ENCODE measurements at places on chromosomes 13 and 19.
A peak's percentile ranks its signal among the peaks of the same experiment; 100 is the strongest.

DNA sequence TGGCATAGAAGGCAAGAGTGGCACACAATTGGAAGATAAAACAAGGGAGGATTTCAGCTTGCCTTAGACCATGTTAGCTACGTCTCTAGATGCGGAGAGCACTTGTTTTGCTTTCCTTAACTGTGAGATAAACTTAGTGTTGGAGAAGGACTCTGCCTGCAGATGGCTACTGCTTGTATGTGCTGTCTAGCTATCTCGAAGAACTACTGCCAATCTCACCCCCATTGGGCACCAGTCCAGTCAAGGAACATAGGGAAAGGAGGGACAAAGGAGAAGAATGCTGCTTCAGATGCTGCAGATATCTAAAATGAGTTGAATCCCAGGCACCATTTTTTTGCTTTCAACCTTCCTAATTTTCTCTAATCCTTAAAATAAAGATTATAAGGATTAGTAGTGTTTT lies 726.0 kb upstream of the ARGLU1 start:
- no peak for DNase-seq

GRCh38 chr13:74077792-74078191 lies 56.4 kb downstream of the KLF12 start:
- peak; percentile 31 for DNase-seq

GRCh38 chr19:53571339-53571738 lies 33.4 kb downstream of the ZNF331 start:
- no peak for DNase-seq

DNA sequence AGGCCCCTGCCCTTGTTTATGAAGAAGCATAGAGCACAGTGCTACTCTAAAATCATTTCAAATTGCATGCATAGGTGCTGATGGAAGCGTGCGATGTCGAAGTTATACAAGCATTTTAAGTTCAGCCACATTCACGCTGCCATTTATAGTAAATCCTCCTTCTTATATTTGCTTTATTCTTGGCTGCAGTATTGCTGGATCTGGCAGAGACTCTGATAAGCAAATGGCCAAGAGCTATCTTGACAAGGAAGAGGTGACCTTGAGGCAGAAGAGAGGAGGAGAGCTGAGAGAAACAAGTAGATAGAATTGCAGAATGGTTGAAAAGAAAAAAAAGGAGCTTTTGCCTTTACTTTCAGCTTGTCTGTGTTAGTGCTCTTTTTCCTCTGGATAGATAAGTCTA lies 18.9 kb upstream of the MYO16 start:
- DNase-seq: no peak

- DNase-seq: no peak
Observed at GRCh38 chr13:99342723-99343315, 35.6 kb upstream of the GPR183 start.

GRCh38 chr13:91785431-91786119 lies 387.2 kb downstream of the GPC5 start:
- no peak for DNase-seq

- DNase-seq: no peak
Observed at GRCh38 chr13:113475911-113476310, 14.6 kb downstream of the DCUN1D2 start.

DNA sequence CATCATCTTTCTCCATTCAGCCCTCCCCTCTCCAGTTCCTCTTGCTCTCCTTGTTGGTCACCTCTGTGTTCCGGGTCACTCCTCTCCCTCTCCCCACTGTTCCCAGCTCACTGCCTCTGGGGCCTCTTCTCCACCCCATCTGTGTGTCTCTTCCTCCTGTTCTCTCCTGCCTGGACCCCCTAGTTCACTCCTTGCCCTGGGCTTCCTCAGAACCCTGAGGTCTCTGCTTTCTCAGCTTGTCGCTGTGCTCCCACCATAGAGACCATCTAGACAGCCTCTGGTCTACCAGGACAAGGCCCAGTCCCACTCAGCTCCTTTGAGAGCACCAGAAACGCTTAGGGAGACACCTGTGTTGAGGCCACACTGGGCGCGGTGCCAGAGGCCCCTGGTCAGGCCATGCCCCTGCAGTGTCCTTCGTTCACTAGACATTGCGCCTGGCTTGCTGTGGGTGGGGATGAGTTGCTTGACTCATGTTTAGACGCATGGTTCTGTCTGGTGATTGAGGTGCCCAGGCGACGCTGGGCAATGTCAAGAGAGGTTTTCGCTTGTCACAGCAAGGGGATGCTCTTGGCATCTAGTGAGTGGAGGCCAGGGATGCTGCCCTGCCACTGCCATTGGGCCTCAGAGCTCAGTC lies 4.8 kb downstream of the LENG9 start:
- no peak for DNase-seq

DNA sequence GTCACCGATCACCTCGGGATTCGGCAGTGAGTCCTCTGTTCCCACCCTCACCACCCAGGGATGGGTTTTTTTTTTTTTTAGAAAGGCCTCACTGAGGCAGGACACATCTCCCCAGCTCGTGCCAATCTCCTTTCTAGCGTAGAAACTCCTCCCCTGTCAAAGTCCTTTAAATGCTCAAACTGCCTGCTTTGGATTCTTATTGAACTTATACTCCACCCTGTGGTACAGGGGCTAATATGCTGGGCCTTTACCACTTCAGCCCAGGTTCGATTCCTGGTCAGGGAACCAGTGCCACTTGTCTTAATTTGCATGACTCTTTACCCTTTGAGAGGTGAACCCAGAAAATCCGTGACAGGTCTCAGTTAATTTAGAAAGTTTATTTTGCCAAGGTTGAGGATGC lies 8.3 kb upstream of the ZNF14 start:
- DNase-seq: no peak

- no peak for DNase-seq
Observed at GRCh38 chr13:37277007-37277406, 171.5 kb upstream of the CSNK1A1L start.

DNA sequence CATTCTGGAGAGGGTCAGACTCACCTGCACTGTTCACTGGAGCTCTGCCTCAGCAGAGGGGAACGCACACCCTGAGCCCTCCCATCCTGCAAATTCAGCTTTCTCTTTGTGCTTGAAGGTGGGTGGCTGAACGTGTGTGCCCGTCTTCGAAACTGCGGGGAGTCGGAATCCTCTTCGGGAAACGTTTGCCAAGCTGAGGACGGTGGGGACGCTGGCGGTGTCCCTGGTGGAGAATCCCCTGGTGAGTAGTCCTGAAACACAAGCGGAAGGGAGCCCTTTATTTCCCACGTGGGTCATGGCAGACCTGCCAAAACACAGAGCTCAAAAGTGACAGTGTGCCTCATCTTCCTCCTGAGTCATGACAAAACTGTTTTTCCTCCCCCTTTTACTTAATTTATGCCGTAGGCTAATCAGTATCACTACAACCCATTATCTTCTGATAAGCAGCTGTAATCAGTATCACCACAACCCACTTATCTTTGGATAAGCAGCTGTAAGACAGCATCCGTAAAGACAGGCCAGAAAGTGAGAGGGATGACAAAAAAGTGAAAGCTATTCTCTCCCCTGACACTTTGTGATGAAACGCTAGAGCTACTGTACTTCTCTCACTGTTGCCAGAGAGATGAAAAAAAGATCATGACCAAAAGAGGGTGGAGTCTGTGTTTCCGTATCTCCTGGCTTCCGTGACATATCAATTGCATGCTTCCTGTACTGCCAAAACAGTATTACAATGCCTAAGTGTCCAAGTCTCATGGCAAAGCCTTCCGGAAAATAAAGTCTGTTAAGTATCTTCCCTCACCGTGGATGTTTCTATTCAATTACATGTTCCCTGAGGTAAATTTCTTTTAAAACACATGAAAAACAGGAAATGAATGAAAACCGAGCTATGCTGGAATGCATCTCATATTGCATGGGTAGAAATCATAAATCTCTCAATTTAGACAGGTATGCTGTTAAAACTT lies 155.5 kb downstream of the TBC1D4 start:
- no peak for DNase-seq

- DNase-seq: no peak
Observed at GRCh38 chr13:67043901-67044300, 186.2 kb downstream of the PCDH9 start.

DNA sequence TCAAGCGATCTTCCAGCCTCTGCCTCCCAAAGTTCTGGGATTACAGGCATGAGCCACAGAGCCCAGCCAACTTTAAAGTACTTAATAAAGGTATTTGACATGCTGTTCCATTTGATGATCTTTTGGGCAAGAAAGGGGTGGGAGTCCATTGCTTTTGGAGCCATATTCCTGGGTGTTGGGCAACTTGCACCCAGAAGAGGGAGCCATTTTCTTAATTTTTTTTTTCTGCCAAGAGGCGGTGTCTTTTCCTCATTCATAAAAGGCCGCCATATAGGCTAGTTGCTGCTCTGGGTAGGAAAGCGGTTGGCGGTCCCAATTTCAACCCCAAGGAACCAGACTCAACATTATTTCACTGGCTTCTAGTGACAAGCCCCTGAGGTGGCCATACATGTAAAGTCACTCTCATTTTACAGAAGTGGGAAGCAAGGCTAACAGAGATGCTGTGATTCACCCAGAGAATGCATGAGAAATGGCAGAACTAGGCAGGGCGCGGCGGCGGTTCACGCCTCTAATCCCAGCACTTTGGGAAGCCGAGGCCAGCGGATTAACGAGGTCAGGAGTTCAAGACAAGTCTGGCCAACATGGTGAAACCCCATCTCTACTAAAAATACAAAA lies 139.6 kb downstream of the CACNA1A start:
- no peak for DNase-seq

DNA sequence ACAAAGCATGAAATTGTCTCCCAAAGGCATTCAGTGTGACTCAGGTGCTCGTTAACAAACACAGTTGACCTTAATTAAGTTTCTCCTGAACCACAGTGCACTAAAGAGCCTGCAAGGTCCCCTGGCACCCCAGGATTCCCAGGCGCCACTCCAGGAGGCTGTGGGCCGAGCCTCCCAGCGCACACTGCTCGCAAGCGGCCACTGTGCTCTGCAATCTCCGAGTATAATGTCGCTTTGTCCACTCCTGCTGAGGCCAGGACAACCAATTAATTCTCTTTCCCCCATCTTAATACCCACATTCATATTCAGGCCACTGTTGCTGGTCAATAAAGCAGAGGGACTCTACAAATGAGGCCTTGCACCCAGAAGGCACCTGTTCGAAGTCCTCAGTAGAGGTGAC lies 8.8 kb downstream of the RAB20 start:
- no peak for DNase-seq

GRCh38 chr19:2251106-2252054 lies 2.3 kb downstream of the AMH start:
- DNase-seq: peak; percentile 43

DNA sequence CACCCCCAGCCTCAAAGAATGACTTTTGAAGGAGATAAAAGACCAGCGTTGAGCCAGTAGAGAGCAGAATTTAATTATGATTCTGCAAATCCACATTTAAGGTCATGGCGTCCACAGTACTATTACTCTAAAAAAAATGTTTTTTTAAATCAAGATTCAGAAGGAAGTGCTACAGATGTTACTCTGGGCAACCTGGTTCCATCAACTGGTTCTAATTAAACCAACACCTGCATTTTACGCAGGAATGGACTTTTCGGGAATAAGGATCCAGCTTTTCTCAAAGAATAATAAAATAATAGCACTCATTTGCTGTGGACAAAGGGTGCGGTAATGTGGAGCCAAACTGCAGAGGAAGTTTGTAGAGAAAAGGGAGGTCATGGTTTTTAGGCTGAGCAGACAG lies 62.9 kb upstream of the IPO5 start:
- DNase-seq: no peak

DNA sequence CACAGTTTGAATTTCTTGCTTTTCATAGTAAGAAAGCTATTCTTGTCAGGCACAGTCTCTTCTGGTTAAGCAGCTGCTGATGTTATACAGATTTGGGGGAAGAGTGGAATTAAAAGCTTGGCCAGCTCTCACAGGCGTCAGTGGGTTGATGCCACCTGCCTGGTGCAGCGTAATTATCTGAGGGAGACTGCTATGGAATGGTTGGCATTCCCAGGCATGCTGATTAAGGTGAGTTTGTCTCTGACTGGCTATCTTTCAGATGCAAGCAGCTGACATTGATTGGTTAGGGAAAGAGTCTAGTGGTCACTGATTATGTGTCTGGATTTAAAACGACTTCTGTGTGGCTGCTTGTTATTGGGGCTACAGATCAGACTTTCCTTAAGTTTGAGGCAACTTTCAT lies 948.4 kb downstream of the UQCRFS1 start:
- no peak for DNase-seq

- no peak for DNase-seq
Observed at GRCh38 chr13:100845128-100845757, 170.6 kb upstream of the TMTC4 start.

- DNase-seq: no peak
Observed at GRCh38 chr13:99985241-99985874, 3.8 kb downstream of the ZIC2 start.

- no peak for DNase-seq
Observed at GRCh38 chr13:77185721-77186120, 141.2 kb downstream of the MYCBP2 start.

DNA sequence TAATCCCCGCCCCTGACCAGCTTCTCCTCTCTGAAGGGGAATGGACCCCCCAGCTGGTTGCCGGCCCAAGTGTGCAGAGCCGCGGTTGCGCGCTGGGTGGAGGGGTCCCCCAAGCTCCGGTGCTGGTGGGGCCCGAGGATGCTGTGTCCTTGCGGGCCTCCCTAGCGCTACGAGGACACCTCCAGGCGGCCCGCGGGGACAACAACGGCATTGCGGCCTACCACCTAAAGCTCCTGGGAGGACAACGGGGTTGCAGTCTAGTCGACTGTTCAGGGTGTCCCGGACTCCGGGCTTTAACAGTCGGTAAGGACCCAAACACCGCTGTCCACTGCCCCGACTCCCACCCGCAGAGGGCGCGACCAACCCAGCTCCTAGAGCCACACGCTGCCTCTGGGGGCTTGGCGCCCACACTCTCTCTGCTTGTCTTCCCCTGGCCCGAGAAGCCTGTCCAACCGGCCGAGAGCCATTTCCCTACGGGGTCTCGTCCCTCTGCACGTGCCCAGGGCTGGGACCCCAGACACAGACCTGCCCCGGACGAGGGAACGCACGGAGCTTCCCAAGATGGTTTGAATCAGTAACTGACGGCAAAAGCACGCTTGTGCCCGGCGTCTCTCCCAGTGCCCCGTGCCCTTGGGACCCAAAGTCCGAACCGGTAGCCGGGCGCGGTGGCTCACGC lies 927 bp upstream of the SDHAF1 start:
- no peak for DNase-seq

DNA sequence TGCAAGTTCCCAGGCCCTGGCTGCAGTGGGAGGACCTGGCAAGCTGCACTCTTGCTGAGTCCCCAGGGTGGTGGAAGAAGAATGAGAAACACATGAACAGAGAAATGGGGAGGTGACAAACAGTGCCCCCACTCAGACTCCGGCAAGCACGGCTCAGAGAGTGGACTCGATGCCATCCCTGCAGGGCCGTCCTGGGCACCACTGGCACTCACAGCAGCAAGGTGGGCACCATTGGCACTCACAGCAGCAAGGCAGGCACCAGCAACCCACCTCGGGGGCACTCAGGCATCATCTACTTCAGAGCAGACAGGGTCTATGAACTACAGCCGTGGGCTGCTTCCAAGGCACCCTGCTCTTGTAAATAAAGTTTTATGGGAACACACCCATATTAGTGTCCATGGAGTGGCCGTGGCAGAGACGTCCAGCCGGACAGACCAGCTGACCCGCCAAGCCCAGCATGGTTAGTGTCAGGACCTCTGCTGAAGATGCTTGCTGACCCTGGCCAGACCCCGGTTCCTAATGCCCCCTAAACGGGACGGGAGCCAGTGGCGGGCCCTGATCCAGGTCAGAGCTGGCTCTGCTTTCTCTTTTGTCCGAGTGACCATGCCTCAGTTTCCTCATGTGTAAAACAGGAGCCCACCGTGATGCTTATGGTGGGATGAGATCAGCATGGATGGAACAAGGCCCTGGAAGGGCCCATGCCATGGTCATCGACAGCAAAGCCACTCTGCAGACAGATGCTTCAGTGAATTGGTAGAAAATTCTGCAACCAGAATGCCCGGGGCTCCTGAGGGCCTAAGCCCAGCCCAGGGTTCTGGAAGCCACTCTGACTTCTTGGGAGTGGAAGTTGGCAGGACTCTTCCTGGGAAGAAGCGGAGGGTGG lies 2.1 kb upstream of the F10 start:
- no peak for DNase-seq
